Right renal cortex interstitium (tissue), 3 donors: ENCODE measurements at places on chromosomes 13 and 19. TPM values are rescaled to one million over a fixed set of nuclear protein-coding genes. Genes with fewer than 3 reads are reported as not detected.

Gene PGLYRP1
- 0.67 TPM for polyA plus RNA-seq

Gene IRGC
- not detected for polyA plus RNA-seq

Gene RPL36
- polyA plus RNA-seq: 592 TPM

Gene LRP3
- 18.2 TPM for polyA plus RNA-seq

Gene GPR18
- polyA plus RNA-seq: 0.19 TPM
